ENCODE measurements at places on chromosomes 11 and 22.

DNA sequence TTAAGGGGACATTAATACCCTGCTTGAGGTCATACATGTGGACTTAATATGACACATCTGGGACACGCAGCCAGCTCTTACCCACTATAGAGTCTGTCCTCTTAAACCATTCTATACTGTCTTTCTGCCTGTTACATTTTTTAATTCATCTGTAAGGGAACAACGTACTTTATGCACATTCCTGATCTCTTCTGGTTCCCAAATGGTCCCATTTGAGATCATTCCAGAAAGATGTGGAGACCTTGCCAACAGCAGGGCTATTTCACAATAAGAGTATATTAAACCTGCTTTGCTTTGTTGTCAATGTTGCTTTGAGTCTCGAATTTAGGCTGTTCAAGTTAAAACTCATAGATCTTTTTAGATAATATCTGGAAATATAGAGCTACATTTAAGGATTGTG, 332.2 kb upstream of the RAG2 start:
- H3K27ac ChIP-seq = no peak overlapping the region
- no peak overlapping the region for H3K4me3 ChIP-seq
- H3K27me3 ChIP-seq = no peaks in the 10 kb centered on the region
- no peaks in the 10 kb centered on the region for H3K4me1 ChIP-seq

GRCh38 chr11:78221396-78222315, 32.9 kb downstream of the USP35 start:
- H3K4me1 ChIP-seq = no peaks in the 10 kb centered on the region
- no peaks in the 10 kb centered on the region for H3K27me3 ChIP-seq
- H3K27ac ChIP-seq = no peak overlapping the region
- peaks cover 88% of the 10 kb centered on the region for H3K36me3 ChIP-seq
- no peak for DNase-seq
- H3K4me3 ChIP-seq = no peak overlapping the region

DNA sequence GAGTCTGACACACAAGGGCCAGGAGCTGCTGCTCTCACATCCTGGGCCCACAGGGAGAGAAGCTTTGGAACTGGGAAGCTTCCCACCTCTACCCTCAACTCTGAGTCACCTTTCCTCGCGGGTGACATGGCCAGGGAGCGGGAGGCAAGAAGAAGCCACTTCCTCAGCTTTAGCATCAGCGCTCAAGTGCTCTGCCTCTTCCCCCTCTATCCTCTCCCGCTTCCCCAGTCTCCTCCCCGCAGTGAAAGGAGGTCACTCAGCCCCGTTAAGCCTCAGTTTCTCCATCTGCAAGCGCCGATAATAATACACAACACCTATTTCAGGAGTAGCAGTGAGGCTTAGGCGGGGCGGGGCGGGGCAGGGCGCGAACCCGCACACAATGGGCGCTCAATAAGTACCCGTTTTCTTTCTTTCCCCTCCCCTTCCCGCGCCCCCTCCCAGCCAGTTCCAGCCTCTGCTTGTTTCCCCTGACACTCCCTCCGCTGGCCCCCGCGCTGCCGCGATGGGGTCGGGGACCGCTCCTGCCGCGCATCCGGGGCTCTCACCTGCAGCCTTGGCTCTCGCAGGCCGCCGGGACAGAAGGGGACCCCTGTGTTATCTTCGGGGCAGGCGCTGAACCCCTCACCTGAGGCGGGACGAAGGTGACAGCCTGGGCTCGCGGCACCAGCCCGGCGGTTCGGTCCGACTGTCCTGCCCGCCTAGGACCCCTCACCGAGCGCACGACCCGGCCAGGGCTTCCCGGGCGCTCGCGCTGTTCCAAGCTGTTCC, 892 bp downstream of the GDPD5 start:
- H3K36me3 ChIP-seq = no peaks in the 10 kb centered on the region
- DNase-seq = no peak
- H3K27me3 ChIP-seq = no peaks in the 10 kb centered on the region
- peaks cover 35% of the 10 kb centered on the region for H3K4me1 ChIP-seq
- H3K4me3 ChIP-seq = peak overlapping the region; percentile 78
- no peak overlapping the region for H3K27ac ChIP-seq

DNA sequence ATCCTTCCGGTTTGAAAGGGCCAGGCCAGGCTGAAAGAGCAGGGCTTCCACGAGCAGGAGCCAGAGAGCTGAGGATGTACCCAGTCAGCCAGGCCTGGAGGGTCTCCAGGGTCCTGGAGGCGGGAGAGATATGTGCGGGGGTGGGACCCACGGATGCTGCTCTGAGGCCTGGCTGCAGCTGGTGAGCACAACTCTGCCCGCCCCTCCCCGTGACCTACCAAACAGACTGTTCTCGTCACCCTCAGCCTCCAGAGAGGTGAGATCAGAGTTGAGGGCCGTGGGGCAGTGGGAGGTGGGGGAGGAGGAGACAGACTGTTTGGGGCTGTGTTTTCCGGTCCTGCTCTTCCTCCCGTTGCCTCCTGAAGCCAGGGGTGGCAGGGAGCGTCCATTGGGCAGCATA, 42.2 kb downstream of the TRIOBP start:
- peak; percentile 89 for DNase-seq
- H3K27ac ChIP-seq = peak overlapping the region; percentile 70
- peaks cover 48% of the 10 kb centered on the region for H3K4me1 ChIP-seq
- no peaks in the 10 kb centered on the region for H3K27me3 ChIP-seq
- H3K36me3 ChIP-seq = no peaks in the 10 kb centered on the region
- peak overlapping the region; percentile 4 for H3K4me3 ChIP-seq

- H3K4me3 ChIP-seq = no peak overlapping the region
- DNase-seq = no peak
- no peaks in the 10 kb centered on the region for H3K36me3 ChIP-seq
- H3K4me1 ChIP-seq = peaks cover 37% of the 10 kb centered on the region
- H3K27ac ChIP-seq = no peak overlapping the region
- no peaks in the 10 kb centered on the region for H3K27me3 ChIP-seq
Observed at GRCh38 chr11:61714916-61715315, 34.7 kb downstream of the DAGLA start.

GRCh38 chr22:45481661-45482060, 21.0 kb upstream of the FBLN1 start:
- H3K4me3 ChIP-seq = no peak overlapping the region
- no peaks in the 10 kb centered on the region for H3K36me3 ChIP-seq
- H3K27ac ChIP-seq = no peak overlapping the region
- peaks cover 18% of the 10 kb centered on the region for H3K27me3 ChIP-seq

DNA sequence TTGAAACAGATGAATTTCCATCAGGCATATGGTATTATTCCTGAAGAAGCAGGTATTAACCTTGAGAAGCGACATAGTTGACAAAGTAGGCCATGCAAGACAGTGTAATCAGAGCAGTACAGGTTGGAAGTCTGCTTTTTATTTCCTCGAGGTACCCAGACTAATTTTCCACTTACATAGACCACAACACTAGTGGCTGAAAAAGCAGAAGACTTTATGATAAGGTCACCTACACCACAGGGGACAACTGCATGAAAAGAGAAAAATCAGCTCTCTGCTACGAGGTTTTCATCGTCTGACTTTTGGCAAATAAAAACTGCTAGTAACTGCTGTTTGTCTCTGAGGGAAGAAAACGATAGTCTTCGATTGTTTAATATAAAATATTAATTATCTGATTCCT, 77.5 kb downstream of the CNTN5 start:
- no peaks in the 10 kb centered on the region for H3K36me3 ChIP-seq
- no peak for DNase-seq
- no peaks in the 10 kb centered on the region for H3K27me3 ChIP-seq

DNA sequence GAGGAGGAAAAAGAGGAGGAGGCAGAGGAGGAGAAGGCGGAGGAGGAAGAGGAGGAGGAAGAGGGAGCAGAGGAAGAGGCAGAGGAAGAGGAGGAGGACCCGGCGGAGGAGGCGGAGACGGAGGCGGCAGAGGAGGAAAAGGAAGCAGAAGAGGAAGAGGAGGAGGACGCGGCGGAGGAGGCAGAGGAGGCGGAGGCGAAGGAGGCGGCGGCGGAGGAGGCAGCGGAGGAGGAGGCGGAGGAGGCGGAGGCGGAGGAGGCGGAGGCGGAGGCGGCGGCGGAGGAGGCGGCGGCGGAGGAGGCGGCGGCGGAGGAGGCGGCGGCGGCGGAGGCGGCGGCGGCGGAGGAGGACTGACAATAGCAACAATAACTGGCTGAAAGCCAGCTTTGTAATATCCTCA, 616.6 kb downstream of the TBC1D22A start:
- no peaks in the 10 kb centered on the region for H3K36me3 ChIP-seq
- peaks cover 81% of the 10 kb centered on the region for H3K27me3 ChIP-seq
- DNase-seq = no peak

DNA sequence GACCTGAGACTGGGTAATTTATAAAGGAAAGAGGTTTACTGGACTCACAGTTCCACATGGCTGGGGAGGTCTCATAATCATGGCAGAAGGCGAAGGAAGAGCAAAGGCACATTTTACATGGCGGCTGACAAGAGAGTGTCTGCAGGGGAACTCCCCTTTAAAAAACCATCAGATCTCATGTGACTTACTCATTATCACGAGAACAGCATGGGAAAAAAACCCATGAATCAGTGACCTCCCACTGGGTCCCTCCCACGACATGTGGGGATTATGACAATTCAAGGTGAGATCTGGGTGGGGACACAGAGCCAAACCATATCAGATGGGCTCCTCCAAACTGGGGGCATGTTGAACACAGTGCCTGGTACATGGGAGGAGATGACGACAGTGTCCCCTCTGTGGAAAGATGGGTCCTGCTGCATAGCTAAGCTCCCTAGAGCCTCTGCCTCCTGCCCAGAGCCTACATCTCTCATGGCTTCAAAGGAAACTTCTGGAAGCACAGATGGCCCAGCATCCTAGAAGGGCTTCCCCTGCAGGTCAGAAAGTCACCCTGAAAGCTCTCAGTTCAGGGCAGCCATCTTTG, 46.1 kb downstream of the MYEOV start:
- H3K36me3 ChIP-seq = no peaks in the 10 kb centered on the region
- H3K27ac ChIP-seq = no peak overlapping the region
- H3K4me3 ChIP-seq = no peak overlapping the region
- H3K4me1 ChIP-seq = no peaks in the 10 kb centered on the region

- peaks cover 97% of the 10 kb centered on the region for H3K4me1 ChIP-seq
- peak; percentile 76 for DNase-seq
- peak within 1 kb of the TSS; percentile 96 for H3K4me3 ChIP-seq
- H3K36me3 ChIP-seq = peaks cover 22% of the 10 kb centered on the region
- peak within 1 kb of the TSS; percentile 99 for H3K27ac ChIP-seq
- H3K27me3 ChIP-seq = peaks cover 9% of the 10 kb centered on the region
Observed at GRCh38 chr11:69640995-69641581, at the start of gene CCND1. TSS of gene CCND1 (plus strand) at chr11:69641156. CDS start at chr11:69641314, 158 bp downstream.

- H3K27me3 ChIP-seq = peaks cover 5% of the 10 kb centered on the region
- H3K4me1 ChIP-seq = peaks cover 27% of the 10 kb centered on the region
- no peak overlapping the region for H3K27ac ChIP-seq
Observed at GRCh38 chr11:1339066-1339675, 29.7 kb upstream of the TOLLIP start.

DNA sequence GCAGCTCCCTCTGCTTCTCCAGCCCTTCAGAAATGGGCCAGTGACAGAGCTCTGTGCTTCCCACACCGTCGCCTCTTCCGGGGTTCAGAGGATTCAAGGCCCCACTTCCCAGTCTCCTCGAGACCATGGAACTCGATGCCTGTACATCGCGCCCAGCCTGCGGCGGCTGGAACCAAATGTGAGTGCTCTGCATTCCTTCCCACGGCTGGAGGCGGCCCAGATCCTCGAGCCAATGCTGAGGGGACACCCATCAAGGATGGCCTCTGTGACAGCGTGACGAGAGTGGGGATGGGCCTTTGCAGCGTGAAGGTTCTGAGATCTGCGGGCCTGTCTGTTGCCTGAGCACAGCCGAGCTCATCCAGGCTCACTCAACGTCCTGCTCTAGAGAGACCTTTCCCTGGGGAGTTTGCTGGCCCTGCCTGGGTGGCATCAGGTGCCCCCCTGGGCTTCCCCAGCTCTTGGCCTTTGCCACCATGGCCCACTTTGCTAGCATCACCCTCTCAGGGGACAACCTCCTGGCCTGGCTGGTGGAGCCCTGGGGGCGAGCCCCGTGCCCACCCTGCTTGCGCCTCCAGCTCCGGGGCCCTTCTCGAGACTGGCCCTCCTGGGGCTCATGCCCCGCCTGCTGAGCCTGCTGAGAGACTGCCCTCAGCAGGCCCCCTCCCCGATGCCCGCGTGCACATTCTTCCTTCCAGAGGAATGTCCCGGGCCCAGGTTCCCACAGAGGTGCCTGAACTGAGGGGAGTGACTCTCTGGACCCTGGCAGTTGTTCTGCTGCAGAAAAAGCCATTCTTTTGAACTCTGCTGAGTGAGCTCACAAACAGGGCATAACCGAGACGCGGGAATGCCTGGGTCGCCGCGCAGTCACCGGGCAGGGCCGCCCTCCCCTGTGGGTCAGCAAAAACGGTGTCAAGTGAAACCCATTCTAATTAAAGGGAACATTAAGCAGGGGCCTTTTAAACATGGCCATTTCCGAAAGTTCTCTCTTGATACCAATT, 7.3 kb upstream of the MYEOV start:
- no peak for DNase-seq
- no peaks in the 10 kb centered on the region for H3K36me3 ChIP-seq
- no peak overlapping the region for H3K27ac ChIP-seq

DNA sequence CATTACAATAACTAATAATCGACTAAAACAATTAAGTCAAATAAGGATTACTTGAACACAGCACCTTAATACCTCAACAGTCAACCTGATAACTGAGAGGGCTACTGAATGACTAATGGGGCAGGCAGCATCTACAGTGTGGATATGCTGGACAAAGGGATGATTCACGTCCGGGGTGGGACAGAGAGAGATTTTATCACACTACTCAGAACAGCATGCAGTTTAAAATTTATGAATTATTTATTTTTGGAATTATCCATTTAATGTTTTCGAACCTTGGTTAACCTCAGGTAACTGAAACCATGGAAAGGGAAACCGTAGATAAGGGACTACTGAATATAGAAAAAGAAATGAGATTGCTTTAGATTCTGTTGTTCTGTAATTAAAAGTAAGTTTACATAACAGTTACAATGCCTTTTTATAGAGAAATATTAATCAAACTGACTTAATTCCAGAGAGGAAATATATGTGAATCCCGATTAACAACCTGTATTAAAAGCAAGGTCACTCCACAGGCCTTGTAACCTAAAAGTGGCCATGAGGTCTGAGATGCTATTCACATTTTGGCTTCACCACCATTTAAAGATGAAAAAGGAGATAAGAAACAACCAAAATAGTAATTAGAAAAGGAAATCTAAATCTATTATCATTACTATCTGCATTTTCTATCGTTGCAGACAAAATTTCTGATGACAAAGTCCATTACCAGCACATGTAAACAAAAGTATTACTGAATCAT, 119.0 kb upstream of the TP53AIP1 start:
- H3K27ac ChIP-seq = no peak overlapping the region
- no peak overlapping the region for H3K4me3 ChIP-seq
- H3K27me3 ChIP-seq = no peaks in the 10 kb centered on the region

- peaks cover 5% of the 10 kb centered on the region for H3K4me1 ChIP-seq
- H3K27me3 ChIP-seq = peaks cover 33% of the 10 kb centered on the region
- H3K4me3 ChIP-seq = no peak overlapping the region
- no peaks in the 10 kb centered on the region for H3K36me3 ChIP-seq
- H3K27ac ChIP-seq = no peak overlapping the region
- no peak for DNase-seq
Observed at GRCh38 chr11:79336797-79337517, 103.9 kb downstream of the TENM4 start.
